ENCODE measurements at places on chromosomes 1 and 21. TPM values are rescaled to one million over a fixed set of nuclear protein-coding genes. Genes with fewer than 3 reads are reported as not detected.

The E2F2 gene
- 0.51 TPM for polyA plus RNA-seq

The KCNK2 gene
- polyA plus RNA-seq: 69.2 TPM

The HMCN1 gene
- 2.1 TPM for polyA plus RNA-seq

The CYP4X1 gene
- polyA plus RNA-seq: not detected

The MCOLN3 gene
- polyA plus RNA-seq: 0.77 TPM

The DMBX1 gene
- polyA plus RNA-seq: not detected

The OR2T2 gene
- polyA plus RNA-seq: not detected

The GBP7 gene
- polyA plus RNA-seq: not detected

The LRRC71 gene
- polyA plus RNA-seq: not detected

The KCNT2 gene
- 0.14 TPM for polyA plus RNA-seq

The HCRTR1 gene
- not detected for polyA plus RNA-seq

The LRRC7 gene
- polyA plus RNA-seq: 0.66 TPM

The VWA1 gene
- 0.60 TPM for polyA plus RNA-seq

The OR2T35 gene
- polyA plus RNA-seq: not detected

The C1QC gene
- polyA plus RNA-seq: not detected

The FCER1G gene
- polyA plus RNA-seq: not detected

The CFAP410 gene
- polyA plus RNA-seq: 20.8 TPM

The SLC45A3 gene
- polyA plus RNA-seq: 0.38 TPM

The ELF3 gene
- not detected for polyA plus RNA-seq

The TCHHL1 gene
- polyA plus RNA-seq: not detected

The CORT gene
- 0.33 TPM for polyA plus RNA-seq

The DPT gene
- 20.0 TPM for polyA plus RNA-seq

The C1orf185 gene
- not detected for polyA plus RNA-seq

The LAX1 gene
- polyA plus RNA-seq: not detected

The ERRFI1 gene
- 31.3 TPM for polyA plus RNA-seq

The PTGS2 gene
- 50.4 TPM for polyA plus RNA-seq

The OR6N1 gene
- polyA plus RNA-seq: not detected

The ACOT11 gene
- 3.4 TPM for polyA plus RNA-seq

The HSD3B2 gene
- polyA plus RNA-seq: not detected

The MED8 gene
- polyA plus RNA-seq: 78.3 TPM

The CACNA1E gene
- not detected for polyA plus RNA-seq

The FNDC5 gene
- 0.33 TPM for polyA plus RNA-seq

The S100B gene
- polyA plus RNA-seq: not detected

The RAB25 gene
- polyA plus RNA-seq: not detected

The RCAN3 gene
- polyA plus RNA-seq: 7.9 TPM

The CA14 gene
- polyA plus RNA-seq: not detected

The KDM1A gene
- polyA plus RNA-seq: 30.6 TPM

The FNDC10 gene
- 3.1 TPM for polyA plus RNA-seq

The CACHD1 gene
- polyA plus RNA-seq: 1.9 TPM

The RAB7B gene
- 7.7 TPM for polyA plus RNA-seq

The OPRD1 gene
- not detected for polyA plus RNA-seq

The KCND3 gene
- 0.08 TPM for polyA plus RNA-seq

The KRTAP13-2 gene
- not detected for polyA plus RNA-seq
